ENCODE measurements at places on chromosomes 11 and 22.

DNA sequence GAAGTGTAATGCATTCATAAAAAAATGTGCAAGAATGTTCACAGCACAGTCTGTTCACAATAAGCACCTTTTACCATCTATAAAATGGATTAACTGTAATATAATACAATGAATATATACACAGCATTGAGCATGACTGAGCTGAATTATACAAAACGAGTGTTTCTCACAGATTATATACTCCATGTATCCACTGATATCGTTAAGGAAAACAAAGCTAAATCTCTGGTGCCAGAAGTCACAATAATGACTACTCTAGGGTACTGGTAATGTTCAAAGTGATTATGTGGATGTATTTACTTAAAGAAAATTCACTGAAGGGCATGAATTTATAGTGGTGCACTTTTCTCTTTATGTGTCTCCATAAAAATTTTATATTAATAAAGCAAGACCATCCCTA lies 33.2 kb downstream of the ACAT1 start:
- DNase-seq = no peak

- peak; percentile 51 for DNase-seq
These were observed 106.8 kb downstream of the ABTB2 start for GRCh38 chr11:34250732-34251588.

DNA sequence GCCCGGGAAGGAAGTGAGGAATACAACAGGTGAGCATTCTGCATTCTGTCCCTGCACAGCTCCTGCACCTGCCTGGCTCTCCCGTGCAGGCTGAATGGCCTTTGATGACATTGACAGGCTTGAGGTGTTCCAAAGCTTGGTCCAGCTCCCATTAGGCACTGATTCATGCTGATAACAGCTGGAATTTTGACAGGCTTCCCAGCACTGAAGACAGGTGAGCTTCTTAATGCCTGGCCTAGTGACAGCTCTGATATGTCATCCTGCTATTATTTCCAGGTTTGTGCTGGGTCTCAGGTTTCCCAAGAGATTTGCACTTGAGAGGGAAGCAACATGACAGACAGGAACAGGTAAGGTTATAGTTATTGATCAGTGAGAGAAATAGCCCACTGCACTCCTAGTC lies 58.0 kb upstream of the MTNR1B start:
- DNase-seq = no peak

DNA sequence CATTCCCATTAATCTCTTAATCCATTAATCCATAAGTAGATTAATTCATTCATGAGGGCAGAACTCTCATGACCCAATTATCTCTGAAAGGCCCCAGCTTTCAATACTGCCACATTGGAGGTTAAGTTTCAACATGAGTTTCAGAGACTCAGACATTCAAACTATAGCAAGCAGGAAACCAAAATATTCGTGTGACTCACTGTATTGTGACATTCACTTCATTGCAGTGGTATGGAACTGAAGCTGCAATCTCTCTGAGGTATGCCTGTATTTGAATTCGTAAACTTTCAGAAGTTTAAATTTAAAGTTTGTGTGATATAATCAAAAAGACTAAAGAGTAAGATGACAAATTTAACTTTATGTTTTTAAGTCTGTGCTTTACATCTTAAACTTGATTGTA lies 2.9 kb upstream of the OR52J3 start:
- peak; percentile 61 for DNase-seq

DNA sequence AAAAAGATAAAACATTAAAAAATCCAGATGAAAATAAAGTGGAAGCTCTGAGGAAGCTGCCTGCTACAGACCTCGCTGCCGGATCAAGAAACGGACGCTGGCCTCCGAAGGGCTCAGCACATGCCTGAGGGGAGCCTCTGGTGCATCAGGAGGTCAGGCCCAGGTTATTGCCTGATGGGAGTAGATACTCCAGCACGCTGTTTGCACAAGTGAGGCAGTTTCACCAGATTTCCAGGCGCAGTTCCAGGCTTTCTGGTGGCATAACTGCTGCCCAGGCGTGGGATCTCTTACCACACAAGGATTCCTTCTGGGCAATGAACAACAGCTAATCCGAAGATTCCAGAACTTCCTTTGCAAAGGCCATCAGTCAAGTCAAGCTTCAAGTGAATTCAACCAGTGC lies 154.2 kb downstream of the MPPED1 start:
- no peak for DNase-seq

DNA sequence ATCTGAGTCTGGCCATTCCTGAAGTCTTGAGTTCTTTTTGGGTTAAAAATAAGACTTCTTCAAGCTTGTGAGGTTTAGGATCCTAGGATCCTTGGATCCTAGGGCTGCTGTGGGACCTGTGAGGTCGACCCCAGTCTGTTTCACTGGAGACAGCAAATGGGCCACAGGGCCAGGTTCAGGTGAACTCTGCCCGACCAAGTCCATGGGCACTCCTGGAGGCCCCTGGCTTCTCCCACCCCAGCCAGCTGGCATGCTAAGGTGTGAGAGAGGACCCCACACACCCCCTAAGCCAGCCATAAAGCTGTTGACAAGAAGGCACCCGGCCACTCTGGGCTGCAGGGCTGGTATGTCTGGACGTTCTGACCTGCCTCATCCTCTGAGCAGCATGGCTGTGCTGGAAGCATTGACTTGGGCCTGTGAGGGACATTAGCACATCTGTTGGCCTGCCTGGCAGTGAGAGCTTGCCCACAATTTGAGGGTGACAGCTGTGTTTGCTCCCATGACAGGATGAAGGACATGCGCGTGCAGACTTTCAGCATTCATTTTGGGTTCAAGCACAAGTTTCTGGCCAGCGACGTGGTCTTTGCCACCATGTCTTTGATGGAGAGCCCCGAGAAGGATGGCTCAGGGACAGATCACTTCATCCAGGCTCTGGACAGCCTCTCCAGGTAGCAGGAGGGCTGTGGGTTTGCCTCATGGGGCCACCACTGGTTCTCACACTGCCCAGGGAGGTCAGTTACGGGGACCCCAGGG lies 16.0 kb downstream of the CLDN5 start:
- DNase-seq = no peak

DNA sequence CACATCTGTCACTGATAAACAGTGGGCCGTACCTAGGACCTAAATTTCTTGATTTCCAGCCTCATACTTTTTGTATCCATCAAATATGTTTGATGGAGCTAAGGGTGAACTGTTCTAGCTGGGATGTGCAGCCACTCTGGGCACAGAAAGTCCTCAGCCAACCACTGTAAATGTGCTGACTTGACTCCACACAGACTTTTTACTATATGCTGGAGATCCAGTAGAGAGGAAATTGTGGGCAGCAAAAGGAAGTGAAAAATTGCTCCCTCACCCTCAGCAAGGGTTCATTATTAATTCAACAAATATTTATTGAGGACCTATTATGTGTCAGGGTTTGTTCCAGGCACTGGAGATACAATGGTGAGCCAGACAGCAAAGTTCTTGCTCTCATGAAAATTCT lies 54.2 kb upstream of the AMPD3 start:
- peak; percentile 58 for DNase-seq

- DNase-seq = peak; percentile 41
These were observed 69.2 kb downstream of the CD82 start for GRCh38 chr11:44634401-44635281.

DNA sequence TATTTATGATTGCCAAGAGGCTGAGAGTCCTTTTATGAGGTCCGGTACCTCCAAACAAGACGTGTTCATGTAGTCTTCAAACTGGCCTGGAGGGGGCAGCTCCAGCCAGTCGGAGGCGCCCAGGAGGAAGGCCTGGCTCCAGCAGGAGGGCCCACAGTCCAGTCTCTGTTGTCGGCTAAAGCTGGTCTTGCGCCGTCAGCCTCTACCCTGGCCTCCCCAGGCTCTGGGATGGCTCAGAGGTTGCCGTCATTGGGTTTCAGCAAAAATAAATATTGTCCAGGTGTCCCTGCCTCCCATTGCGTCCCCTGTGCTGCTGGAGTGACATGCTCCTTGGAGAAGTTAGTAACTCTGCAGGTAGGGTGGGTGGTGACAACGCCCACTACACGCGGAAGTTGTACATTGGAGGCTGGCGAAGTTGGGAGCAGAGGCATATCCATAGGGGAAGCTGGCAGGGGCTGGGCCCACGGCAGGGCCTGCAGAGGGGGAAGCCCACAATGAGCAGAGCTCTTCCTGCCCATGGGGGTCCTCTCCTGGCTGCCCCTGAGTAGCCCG lies 1.0 kb upstream of the SLC25A1 start:
- peak; percentile 86 for DNase-seq

GRCh38 chr11:126396965-126397364 lies 41.5 kb downstream of the ST3GAL4 start:
- DNase-seq = no peak

DNA sequence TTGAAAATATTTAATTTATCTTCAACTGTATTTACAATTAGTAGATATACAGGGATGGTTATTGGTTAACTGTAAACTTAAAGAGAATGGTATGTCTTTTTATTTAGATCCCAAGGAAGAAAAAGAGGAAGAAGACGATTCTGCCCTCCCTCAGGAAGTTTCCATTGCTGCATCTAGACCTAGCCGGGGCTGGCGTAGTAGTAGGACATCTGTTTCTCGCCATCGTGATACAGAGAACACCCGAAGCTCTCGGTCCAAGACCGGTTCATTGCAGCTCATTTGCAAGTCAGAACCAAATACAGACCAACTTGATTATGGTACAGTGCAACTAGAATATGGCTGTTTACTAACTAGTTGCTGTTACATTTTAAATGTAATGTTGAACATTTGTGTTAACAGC lies 12.7 kb upstream of the CNTF start:
- DNase-seq = no peak

- no peak for DNase-seq
These were observed 10.4 kb downstream of the SPATA19 start for GRCh38 chr11:133834682-133835592.
